ENCODE measurements at places on chromosomes 5 and 9.
A peak's percentile ranks its signal among the peaks of the same experiment; 100 is the strongest.

DNA sequence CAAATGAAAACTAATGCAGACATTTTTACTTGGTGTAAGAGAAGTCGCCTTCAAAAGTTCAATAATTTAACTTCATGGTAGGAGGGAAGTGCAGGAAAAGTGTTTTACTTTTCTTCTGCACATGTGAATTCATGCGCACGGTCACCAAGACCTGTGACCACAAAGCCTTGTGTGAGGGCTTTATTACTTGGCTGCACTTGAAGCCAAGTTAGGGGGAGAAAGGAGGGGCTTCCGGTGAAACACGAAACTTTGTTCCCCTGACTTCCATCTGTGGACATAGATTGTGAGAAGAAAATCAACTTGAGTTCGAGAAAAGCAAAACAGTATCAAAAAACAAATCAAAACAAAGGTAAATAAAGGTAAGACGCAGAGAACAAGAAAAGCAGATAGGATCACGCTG, 239.9 kb downstream of the ROR2 start:
- DNase-seq: no peak

DNA sequence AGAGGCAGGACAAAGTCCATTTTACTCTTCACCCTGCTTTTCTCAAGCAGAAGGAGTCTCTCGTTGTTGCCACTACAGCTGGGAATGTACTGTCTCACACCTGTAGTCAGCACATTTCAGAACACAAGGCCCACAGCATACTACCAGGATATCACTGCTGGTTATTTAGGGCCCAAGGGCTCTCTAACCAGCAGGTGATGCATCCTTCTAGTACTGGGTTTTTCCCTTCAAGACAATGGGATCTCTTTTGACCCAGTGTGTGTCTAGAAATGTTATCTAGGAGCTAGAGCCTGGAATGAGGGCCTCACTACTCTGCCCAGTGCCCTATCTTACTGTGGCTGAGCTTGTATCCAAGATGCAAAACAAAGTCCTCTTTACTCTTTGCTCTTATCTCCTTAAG, 235.1 kb upstream of the PRR16 start:
- DNase-seq: no peak

- DNase-seq: no peak
These were observed 22.1 kb downstream of the EHMT1 start for GRCh38 chr9:137640862-137641261.

GRCh38 chr5:119267958-119268386, 87.8 kb upstream of the TNFAIP8 start:
- DNase-seq: peak; percentile 82

DNA sequence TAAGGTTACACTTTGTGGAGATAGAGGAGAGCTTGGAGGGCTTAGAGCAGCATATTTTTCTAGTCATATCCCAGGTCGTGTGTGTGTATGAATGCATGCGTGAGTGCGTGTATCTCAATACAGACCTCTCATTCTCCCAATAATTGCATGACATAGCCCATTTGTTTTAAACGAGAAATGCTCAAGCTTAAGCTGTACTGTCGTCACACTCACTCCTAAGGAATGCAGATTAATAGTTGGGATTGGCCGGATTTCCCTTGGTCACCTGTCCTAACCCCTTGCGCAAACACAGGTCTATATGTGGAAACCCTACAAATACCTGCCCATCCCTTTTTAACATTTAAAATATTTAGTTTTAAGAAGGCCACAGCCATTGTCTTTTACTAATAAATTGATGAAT, 165.8 kb downstream of the SEMA5A start:
- DNase-seq: no peak

GRCh38 chr5:2904399-2904798, 152.9 kb upstream of the IRX2 start:
- no peak for DNase-seq

DNA sequence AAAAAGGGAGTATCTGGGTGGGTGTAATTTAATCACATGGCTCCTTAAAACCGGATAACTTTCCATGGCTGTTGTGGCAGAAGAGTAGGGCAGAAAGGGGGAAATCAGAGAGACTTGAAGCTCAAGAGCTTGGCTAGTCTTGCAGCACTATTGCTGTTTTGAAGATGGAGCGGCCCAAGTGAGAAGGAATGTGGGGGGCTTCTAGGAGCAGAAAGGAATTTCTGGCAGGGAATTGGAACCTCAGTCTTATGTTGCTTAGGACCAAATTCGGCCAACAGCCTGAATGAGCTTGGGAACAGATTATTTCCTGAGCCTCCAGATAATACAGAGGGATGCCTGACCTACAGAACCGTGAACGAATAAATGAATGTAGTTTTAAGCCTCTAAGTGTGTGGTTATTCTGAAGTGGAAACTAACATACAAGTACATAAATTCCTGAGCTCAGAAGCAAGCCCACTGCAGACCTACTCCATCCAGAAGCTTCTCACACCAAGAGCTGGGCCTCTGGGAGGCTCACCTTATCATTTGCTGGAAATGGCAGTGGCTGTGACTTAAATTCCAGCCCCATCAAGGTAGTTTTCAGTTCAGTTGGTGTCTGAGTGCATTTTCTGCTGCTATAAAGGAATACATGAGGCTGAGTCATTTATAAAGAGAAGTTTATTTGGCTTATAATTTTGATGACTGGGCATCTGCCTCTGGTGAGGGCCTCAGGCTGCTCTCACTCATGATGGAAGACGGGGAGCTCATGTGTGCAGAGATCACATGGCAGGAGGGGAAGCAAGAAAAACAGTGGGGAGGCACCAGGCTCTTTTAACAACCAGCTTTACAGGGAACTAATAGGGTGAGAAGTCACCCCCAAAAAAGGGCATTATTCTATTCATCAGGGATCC, 15.3 kb upstream of the TMEM174 start:
- DNase-seq: no peak

- peak; percentile 26 for DNase-seq
These were observed 28.6 kb downstream of the UGCG start for GRCh38 chr9:111925017-111925770.

GRCh38 chr9:125650271-125650737, 56.7 kb downstream of the MAPKAP1 start:
- DNase-seq: no peak

DNA sequence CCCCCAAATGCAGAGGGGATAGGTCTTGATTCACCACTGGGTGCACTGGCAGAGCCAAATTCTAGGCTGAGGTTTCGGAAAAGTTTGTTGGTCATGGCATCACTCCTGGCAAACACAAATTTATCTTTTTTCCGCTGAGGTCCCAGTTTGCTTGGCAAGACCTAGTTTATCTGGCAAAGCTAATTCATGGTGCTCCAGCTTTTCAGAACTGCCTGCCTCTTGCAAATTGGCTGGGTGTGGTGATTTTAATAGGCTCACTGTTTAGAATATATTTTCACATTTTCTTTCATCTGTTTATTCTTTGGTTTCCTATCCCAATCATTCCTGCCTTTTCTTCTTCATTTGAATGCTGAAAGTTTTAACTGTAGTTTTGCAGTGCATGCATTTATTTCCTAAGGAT, 50.5 kb upstream of the MAMDC2 start:
- no peak for DNase-seq

DNA sequence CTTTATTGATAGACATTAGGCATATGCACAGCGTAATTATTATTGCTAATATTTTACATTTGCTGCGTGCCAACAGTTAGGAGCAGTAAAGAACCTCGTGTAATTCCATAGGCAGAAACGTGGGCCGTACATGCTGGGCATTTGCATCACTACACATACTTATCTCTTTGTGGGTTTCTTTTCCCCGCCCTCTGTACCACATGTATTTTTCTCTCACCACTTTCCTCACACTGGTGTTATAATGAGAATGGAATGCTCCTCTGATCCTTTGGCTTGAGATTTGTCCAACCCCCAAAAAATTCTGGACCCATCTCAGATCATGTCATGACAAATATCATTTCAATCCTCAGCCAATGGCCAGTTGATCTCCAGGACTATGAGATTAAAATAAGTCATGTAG, 1952.6 kb upstream of the WWC1 start:
- DNase-seq: no peak

DNA sequence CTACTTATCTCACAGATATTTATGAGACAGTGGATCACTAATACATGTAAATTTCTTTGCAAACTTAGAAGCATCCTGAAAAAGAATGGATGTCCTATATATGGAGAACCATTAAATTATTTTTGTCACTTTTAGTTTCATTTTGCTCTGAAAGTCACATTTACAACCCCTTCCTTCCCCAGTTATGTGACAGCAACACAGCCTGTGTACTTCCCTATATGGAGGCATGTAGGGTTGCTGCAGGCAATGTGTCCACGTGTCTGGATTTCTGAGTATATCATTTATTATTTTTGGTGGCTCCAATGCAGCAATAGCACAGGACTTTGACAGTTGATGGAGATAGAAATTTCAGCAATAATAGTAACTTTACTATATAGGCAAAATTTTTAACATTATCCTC, 156.4 kb downstream of the ST8SIA4 start:
- no peak for DNase-seq

- peak; percentile 20 for DNase-seq
These were observed 41.7 kb downstream of the RXRA start for GRCh38 chr9:134367791-134368490.

- peak; percentile 72 for DNase-seq
These were observed 56.2 kb downstream of the PLAC8L1 start for GRCh38 chr5:146048994-146049703.

GRCh38 chr5:48192-48591, 43.8 kb upstream of the PLEKHG4B start:
- no peak for DNase-seq

DNA sequence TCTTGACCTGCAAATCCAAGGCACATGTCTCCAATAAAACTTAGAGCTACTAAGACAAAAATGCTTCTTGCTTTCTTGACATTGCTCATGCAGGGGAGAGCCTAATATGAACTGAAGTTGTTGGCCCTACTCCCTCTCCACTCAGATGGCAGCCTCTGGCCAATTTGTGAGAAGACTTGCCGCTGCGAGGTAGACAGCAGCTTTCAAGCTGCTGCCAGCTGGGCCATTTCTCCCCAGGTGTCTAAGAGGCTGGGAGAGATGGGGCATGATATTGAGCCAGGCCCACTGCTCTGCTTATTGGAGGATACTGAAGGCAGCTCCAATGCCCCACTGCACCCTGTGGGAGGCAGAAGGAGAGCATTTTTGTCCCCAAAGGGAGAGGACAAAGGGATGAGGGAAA, 380.5 kb downstream of the RASEF start:
- DNase-seq: no peak

DNA sequence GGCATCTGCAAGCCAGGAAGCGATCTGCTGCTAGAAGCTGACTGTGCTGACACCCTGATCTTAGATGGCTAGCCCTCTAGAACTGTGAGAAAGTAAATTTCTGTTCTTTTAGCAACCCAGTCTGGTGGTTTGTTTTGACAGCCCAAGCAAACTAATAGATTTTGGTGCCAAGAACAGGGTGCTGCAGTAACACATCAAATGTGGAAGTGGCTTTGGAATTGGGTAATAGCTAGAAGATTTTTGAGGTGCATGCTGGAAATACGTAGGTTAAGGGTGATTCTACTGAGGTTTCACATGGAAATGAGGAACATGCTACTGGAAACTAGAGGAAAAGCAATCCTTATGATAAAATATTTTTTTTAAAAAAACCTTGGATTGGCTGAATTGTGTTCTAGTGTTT, 153.5 kb upstream of the SH3GL2 start:
- DNase-seq: no peak

DNA sequence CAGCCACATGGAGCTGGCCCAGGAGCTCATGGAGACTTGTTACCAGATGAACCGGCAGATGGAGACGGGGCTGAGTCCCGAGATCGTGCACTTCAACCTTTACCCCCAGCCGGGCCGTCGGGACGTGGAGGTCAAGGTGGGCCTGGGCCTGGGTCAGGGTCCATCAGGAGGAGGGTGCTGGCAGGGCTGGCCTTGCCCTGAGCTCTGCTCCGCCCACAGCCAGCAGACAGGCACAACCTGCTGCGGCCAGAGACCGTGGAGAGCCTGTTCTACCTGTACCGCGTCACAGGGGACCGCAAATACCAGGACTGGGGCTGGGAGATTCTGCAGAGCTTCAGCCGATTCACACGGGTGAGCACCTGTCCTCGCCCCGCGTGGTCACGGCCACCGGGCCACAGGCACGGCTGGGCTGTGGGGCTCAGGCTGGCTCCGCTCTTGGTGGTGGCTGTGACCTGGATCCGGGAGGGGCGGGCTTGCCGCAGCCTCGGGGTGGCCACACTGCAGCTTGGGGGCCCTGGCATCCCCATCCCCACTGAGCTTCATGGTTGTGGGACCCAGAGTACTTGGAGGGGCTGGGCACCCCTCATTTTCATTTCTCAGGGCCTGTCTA, 7.1 kb downstream of the DPP7 start:
- DNase-seq: no peak

DNA sequence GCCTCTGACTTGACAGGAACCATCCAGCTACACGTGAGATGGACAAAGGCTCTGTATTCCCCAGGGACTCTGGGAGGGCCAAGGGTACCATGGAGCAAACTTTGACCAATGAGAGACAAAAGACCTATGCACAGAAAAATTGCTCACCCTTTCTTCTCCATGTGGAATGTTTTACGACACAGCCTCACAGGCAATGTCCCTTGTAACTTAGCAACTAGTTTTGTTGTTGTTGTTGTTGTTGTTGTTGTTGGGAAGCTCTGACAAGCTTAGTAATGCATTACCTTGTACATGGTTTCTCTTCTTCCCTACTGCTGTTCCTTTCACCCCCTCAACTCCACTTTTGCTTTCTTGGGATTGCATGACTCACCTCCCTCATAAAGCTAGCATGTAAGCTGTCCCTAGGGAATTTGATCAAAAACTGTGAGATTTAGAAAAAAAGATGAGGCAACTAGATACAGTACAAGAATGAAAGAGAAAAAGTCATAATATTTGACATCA, 550.9 kb downstream of the RAB3C start:
- DNase-seq: peak; percentile 66

DNA sequence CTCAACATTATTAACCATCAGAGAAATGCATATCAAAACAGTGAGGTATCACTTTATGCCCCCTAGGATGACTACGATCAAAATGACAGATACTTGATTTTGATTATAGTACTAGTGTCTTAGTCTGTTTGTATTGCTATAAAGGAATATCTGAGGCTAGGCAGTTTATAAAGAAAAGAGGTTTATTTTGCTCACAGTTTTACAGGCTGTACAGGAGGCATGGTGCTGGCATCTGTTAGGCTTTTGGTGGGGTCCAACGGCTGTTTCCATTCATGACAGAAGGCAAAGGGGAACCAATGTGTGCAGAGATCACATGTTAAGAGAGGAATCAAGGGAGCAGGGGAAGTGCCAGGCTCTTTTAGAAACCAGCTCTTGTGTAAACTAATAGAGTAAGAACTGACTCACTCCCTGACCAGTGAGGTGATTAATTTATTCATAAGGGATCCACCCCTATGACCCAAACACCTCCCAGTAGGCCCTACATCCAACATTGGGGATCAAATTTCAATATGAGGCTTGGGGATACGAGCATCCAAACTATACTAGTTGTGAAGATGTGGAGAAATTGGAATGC, 16.0 kb upstream of the AFF4 start:
- no peak for DNase-seq

DNA sequence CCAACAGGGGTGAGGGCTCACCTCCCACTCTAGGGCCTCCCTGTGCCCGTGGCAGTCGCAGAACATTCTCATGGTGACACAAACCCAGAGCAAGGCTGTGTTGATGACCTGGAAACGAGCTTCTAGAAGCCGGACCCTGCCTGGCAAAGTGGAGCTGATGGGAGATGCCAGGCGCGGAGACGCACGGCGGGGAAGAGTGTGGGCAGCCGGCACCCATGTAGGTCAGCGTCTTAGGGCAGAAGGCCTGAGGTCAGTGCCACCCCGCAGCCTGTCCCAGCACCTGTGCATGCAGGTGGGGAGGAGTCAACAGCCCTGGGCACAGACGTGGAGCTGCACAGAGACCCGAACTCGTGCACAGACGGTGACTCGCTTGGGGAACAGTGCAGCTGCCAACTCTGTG, 5.4 kb downstream of the SLC6A18 start:
- no peak for DNase-seq

- no peak for DNase-seq
These were observed 74.0 kb upstream of the MEF2C start for GRCh38 chr5:88957013-88957412.
